ENCODE measurements at places on chromosomes 12 and 14.

GRCh38 chr14:63981569-63981968, 128.8 kb downstream of the SYNE2 start:
- H3K4me3 ChIP-seq = no peak overlapping the region
- no peaks in the 10 kb centered on the region for H3K27me3 ChIP-seq
- no peak overlapping the region for H3K27ac ChIP-seq
- H3K4me1 ChIP-seq = no peaks in the 10 kb centered on the region
- peaks cover 34% of the 10 kb centered on the region for H3K36me3 ChIP-seq
- DNase-seq = no peak

GRCh38 chr12:78229591-78230101, 399.0 kb downstream of the NAV3 start:
- no peak overlapping the region for H3K27ac ChIP-seq
- no peaks in the 10 kb centered on the region for H3K4me1 ChIP-seq
- no peaks in the 10 kb centered on the region for H3K27me3 ChIP-seq
- no peak for DNase-seq
- no peak overlapping the region for H3K4me3 ChIP-seq

- DNase-seq = no peak
- H3K36me3 ChIP-seq = no peaks in the 10 kb centered on the region
- no peaks in the 10 kb centered on the region for H3K4me1 ChIP-seq
- H3K27ac ChIP-seq = no peak overlapping the region
- H3K27me3 ChIP-seq = peaks cover 16% of the 10 kb centered on the region
Measured at GRCh38 chr14:100860556-100861187, 34.8 kb downstream of the MEG3 start.

- no peak overlapping the region for H3K27ac ChIP-seq
Measured at GRCh38 chr14:59126714-59127436, 61.6 kb upstream of the DAAM1 start.

DNA sequence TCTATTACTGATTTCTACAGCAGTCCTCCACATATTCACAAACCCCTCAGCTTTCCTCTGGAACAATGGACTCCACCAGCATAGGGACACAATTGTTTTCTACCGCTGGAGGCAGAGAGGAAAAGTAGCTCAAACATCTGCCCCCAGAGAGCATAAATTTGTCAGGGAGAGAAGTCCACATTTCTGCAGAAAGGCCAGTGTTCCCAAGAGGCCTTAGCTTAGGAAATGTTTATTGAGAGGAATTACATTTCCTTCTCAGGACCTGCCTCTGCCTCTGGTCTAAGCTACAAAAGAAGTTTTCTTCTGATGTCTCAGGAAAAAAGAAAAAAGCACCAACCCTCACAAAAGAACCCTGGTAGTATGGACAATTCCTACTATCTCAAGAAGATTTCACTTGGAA, 217.8 kb upstream of the BMP4 start:
- no peaks in the 10 kb centered on the region for H3K36me3 ChIP-seq
- DNase-seq = no peak
- peaks cover 3% of the 10 kb centered on the region for H3K4me1 ChIP-seq
- peaks cover 20% of the 10 kb centered on the region for H3K27me3 ChIP-seq
- no peak overlapping the region for H3K27ac ChIP-seq

DNA sequence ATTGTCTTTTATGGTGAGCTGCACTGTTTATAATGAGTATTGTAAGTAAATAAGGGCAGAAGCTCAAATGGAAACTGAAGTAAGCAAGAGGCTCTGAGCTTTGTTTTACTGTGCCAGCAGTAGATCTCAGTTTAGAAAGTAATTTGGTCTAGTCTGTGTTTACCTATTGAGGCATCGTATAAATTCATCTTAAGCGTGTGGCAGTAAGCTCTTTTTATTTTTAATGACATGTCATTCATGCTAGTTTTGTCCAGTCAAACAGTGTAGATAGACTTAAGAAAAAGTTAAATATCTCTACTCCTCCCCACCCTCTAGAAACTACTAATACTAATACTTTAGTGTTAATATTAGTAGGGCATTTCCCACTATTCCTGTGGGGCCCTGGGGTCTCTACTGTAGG, 2.0 kb downstream of the ANO6 start:
- DNase-seq = no peak
- H3K4me3 ChIP-seq = peak overlapping the region; percentile 99

DNA sequence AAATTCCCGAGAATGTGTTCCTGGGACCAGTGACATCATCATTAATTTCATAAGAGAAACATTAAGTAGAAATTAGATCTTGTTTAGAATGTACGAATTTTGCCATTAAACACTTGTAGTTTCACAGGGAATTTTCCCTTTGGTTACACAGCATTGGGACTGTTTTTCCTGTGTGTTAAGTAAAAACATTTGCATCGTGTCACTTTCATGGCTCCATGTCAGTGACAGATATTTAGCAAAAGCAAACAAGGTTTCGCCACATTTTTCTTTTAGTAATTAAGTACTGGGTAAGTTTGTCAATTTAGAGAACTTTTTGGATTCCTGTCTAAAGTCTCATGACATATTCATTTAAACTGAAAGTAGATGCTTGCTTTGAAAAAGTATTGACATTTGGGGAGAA, 45.5 kb upstream of the OVCH1 start:
- peaks cover 9% of the 10 kb centered on the region for H3K27me3 ChIP-seq

GRCh38 chr14:31545328-31545727, 15.9 kb upstream of the NUBPL start:
- DNase-seq = no peak
- peaks cover 29% of the 10 kb centered on the region for H3K27me3 ChIP-seq
- no peak overlapping the region for H3K27ac ChIP-seq
- H3K4me3 ChIP-seq = no peak overlapping the region
- no peaks in the 10 kb centered on the region for H3K4me1 ChIP-seq
- no peaks in the 10 kb centered on the region for H3K36me3 ChIP-seq

DNA sequence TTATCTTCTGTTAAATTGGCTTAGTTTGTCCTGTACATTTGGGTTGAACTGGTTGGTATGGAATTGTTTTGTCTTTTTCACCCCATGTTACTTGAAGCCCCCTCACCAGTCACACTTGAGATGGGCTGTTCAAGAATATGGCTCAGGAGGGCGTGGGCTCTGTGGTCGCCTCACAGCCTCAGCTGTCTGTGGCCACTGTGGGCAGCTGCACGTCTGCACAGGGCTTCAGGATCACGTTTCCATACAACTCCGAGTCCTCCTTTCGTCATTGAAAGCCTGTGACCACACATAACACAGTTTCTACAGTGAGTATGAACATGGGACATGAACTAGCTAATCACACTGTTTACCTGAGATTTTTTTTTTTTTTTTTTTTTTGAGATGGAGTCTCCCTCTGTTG, 81.3 kb downstream of the MOK start:
- peaks cover 5% of the 10 kb centered on the region for H3K36me3 ChIP-seq
- no peak overlapping the region for H3K4me3 ChIP-seq
- DNase-seq = no peak
- H3K27ac ChIP-seq = no peak overlapping the region

GRCh38 chr14:89697281-89698060, 257.1 kb downstream of the EFCAB11 start:
- no peaks in the 10 kb centered on the region for H3K27me3 ChIP-seq
- no peaks in the 10 kb centered on the region for H3K36me3 ChIP-seq
- H3K4me1 ChIP-seq = peaks cover 32% of the 10 kb centered on the region
- DNase-seq = no peak
- no peak overlapping the region for H3K4me3 ChIP-seq

GRCh38 chr12:98513379-98514322, 1.7 kb upstream of the TMPO start:
- peak overlapping the region; percentile 94 for H3K27ac ChIP-seq
- peak overlapping the region; percentile 98 for H3K4me3 ChIP-seq
- no peaks in the 10 kb centered on the region for H3K27me3 ChIP-seq

GRCh38 chr14:20454516-20455354, at the start of the genes APEX1 and OSGEP:
Gene APEX1 (plus strand): TSS chr14:20455226. CDS start chr14:20455646, 420 bp downstream.
Gene OSGEP (minus strand): TSS chr14:20454812. CDS start chr14:20454683, 129 bp downstream.
- H3K36me3 ChIP-seq = peaks cover 35% of the 10 kb centered on the region
- H3K4me3 ChIP-seq = peak within 1 kb of the TSS; percentile 4
- H3K4me1 ChIP-seq = peaks cover 15% of the 10 kb centered on the region

GRCh38 chr14:91256661-91257060, 12.2 kb upstream of the GPR68 start:
- DNase-seq = no peak
- H3K27me3 ChIP-seq = no peaks in the 10 kb centered on the region
- no peaks in the 10 kb centered on the region for H3K36me3 ChIP-seq
- H3K4me3 ChIP-seq = peak overlapping the region; percentile 7

GRCh38 chr12:132723764-132724140, 13.1 kb downstream of the PGAM5 start:
- no peak overlapping the region for H3K4me3 ChIP-seq
- DNase-seq = no peak
- no peaks in the 10 kb centered on the region for H3K4me1 ChIP-seq
- no peak overlapping the region for H3K27ac ChIP-seq

DNA sequence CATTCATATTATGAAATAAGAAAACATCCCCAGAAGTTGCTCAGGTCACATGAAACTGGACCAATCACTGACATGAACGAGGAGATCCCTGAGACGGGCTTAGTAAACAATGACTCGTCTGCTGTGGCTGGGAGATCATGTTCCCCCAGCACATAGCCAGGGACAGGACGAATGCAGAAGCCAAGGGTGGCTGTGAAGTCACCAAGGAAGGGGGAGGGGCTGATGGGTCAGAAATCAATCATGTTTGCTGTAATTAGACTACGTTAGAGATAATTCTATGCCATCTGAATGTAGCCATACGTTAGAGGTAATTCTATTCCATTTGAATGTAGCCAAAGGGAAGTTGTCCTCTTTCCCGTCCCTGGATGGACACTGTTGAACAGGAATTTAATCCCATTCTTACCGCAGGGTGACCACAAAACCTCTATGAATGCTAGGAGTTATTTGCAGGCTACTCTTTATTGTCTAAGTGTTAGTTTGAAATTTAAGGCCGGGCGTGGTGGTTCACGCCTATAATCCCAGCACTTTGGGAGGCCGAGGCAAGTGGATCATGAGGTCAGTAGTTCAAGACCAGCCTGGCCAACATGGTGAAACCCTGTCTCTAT, 332.9 kb downstream of the TMEM132D start:
- no peak overlapping the region for H3K27ac ChIP-seq
- H3K4me1 ChIP-seq = no peaks in the 10 kb centered on the region
- no peak for DNase-seq
- H3K36me3 ChIP-seq = no peaks in the 10 kb centered on the region
- peaks cover 4% of the 10 kb centered on the region for H3K27me3 ChIP-seq
- no peak overlapping the region for H3K4me3 ChIP-seq

DNA sequence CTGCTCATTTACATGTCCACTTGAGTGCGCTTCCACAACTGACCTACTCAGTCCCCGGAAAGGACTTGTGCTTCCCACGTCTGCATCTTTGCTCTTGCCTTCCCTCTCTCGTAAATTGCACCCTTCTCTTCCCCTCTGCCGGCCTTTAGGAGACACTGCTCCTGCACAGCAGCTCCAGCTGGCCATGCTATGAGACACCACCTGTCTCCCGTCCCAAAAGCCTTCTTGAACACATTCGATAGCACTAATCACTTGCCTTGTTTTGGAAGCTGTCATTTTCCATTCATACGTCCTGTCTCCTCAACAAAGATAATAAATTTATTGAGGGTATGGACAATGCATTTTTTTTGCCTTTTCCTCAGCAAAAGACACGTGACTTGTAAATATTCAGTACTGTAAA, 15.7 kb upstream of the KCNA1 start:
- no peaks in the 10 kb centered on the region for H3K4me1 ChIP-seq
- H3K27me3 ChIP-seq = peaks cover 14% of the 10 kb centered on the region

DNA sequence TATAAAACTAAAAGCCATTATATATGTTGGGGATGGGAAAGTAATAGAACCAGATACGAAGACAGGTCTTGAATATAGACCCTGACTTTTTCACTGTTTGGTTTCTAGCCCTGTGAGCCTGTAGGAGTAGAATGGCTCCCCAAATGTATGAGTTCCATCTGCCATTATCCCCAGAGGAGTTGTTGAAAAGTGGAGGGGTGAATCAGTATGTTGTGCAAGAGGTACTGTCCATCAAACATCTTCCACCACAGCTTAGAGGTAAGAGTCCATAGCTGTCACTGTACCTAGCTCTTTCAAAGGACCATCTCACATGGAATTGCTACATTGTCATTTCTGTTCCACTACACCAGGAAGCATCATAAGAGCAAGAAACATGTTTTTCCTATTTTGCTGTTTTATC, 1.1 kb downstream of the NCAPD2 start:
- peaks cover 25% of the 10 kb centered on the region for H3K4me1 ChIP-seq
- H3K27me3 ChIP-seq = no peaks in the 10 kb centered on the region
- H3K27ac ChIP-seq = peak overlapping the region; percentile 95

DNA sequence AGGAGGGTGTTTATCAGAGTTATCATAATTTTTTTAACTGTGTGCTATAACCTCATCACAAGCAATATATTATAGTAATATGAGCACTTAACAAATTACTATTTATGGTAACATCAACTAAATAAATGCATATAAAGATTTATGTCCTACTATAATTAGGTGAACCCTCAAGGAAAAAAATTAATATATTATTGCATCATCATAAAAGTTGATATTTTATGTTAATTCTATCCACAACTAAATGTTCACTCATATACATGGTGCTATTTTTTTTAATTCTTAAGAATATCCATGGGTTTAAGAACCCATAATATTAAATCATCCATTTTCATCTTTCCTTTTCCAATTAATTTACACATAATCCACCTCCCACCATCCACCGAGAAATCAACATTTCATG, 506.0 kb upstream of the USP15 start:
- H3K4me3 ChIP-seq = no peak overlapping the region
- no peak for DNase-seq
- H3K27me3 ChIP-seq = no peaks in the 10 kb centered on the region
- no peaks in the 10 kb centered on the region for H3K36me3 ChIP-seq

DNA sequence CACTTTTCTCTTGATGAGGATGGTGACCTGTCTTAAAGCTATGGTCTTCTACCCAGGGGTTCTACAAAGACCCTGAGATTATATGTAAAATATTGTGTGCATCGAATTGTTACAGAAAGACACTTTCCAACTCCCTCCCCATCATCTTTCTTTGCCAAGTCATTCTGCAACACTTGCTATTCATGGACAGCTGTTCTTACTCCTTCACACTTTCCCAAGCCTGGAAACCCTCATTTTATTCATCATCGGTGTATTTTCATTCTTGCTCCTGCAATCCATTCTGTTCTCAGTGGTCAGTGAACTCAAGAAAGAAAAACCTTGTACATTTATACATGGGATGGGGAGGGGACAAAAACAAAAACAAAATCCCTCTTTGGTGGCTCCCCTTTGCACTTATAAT, 90.5 kb upstream of the STXBP6 start:
- H3K4me1 ChIP-seq = no peaks in the 10 kb centered on the region
- H3K27ac ChIP-seq = no peak overlapping the region
- no peak for DNase-seq
- peaks cover 13% of the 10 kb centered on the region for H3K27me3 ChIP-seq
- no peak overlapping the region for H3K4me3 ChIP-seq
